ENCODE measurements at places on chromosomes 12 and 14. TPM values are rescaled to one million over a fixed set of nuclear protein-coding genes. Genes with fewer than 3 reads are reported as not detected.

Gene ZDHHC22
- total RNA-seq: not detected

Gene PTGES3
- 166 TPM for total RNA-seq

Gene EFS
- 0.19 TPM for total RNA-seq

DNA sequence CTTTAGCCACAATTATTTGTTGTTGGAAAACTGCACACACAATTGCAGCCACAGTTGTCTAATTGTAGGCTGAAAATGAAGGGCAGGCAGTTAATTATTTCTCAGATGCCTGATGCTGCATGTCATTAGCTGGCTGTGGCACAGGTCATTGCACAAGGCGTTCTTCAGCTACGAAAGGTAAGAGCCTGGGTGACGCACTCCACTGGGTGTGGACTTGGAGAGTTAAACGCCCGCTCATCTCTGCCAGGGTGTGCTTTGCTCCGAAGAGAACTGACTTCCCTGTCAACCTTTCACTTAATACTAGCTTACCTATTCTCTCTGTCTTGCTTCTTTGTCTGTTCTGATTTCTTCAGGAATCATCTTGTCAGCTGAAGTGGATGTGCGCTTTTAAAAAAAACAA lies 91.4 kb upstream of the CPM start:
- DNase-seq: no peak

DNA sequence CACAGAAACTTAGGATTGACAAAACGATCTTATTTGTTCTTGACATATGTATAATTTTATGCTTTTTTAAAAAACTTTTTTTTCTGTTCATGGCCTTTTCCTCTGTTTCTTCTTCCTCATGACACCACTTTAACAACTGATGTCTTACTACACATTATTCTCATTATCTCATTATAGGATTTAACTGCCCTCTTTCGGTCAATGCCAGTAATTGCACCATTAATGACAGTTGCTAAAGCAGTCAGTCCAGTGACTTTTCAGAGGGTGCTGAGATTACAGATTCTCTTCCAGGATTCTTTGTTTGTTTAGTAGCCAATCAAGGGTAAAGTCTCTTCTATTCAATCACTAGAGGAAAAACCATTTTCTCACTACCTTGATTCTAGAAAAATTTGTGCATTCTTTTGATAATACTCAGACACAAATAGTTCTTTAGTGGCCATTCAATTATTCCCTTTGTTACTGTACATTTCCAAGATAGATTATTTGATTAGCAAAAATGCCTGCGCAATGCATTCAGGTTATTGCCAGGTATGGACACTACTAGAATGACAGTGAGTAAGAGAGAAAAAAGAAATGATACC lies 50.1 kb downstream of the KLRG1 start:
- peak; percentile 23 for DNase-seq

DNA sequence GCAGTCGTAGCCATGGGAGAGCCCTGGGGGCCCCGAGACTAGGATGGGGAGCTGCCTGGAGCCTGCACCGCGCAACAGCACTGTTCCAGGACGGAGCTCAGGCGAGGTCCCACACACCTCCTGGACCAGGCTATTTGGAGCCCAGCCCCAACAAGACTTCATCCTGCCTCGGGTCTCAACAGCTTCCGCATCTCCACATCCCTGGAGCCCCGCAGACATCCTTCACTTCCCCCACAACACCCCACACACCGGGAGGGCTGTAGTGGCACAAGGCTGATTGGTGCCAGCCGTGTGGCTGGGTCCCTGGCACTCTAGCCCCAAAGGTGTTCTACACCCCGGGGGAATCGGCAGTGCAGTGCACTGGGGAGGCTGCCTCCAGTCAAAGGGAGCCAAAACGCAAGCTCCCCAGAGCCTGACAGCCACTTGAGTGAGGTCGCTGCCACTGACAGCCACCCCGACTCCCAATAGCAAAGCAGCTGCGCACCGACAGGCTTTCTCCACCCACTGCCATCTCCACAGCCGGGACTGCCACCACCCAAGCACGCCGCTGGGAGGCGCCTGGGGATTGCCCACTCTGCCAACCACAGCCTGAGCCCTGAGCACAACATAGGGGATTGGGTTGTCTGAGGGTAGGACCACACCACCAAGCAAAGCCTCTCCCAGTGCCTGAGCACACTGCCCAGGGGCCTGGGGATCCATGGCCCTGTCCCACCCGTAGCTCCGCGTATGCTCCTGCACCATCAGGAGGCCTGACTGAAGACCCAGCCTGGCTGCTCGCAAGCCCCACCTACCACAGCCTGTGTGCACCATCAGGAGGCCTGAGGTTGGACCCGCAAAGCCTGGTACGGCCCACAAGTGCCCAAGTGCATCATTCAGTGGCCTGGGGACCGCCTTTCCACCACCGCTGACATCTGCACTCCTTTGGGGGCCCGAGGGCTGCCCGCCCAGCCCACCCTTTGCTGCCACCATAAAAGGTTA lies 13.2 kb upstream of the KLRF1 start:
- peak; percentile 94 for DNase-seq

DNA sequence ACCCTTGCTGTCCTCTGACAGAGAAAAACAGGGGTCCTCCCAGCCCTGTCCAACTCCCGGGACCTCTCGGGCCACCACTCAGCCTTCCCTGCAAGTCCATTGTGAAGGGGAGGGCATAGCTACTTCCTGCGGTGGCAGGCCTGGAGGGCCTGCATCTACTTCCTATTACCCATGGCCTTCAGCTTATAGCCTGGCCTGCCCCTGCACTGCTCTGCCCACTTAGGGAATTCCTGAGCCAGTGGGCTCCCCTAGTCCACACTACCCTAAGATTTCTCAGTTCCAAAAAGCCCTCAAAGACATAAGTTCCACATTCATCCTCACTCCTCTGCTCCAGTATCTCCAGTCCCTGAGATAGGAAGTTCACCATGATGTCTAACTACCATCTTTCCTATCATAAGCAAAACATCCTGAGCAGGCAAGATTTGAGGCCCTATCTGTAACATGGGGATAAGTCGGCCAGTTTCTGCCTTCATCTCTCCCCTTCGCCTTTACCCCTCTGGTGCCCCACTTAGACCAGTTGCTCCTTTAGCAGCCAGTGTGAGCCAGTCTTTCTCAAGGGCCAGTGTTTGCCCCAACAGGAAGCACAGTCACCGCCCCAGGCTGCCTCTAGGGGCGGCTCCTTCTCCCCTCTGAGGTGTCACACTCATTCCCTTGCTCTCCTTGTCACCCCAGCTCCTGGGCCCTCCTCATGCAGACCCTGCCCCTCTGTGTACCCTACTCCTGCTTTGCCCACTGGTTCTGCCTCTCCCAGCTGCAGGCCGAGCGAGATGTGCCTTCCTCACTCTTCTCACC lies 10.9 kb downstream of the HDAC7 start:
- peak; percentile 76 for DNase-seq

Measured in activated T-cell treated with anti-CD3 and anti-CD28 coated beads, Interleukin-2, amount 50 U/mL, for 72 hours (primary cell).